ENCODE measurements at places on chromosomes 2 and 18.

GRCh38 chr18:27616324-27616723, 431.2 kb upstream of the CHST9 start:
- no peak for DNase-seq

GRCh38 chr2:165787334-165787733, 6.7 kb downstream of the GALNT3 start:
- no peak for DNase-seq

GRCh38 chr2:211397764-211398163, 841.4 kb downstream of the CPS1 start:
- DNase-seq, result no peak

- no peak for DNase-seq
Observed at GRCh38 chr2:222479859-222480258, 55.5 kb downstream of the SGPP2 start.

- DNase-seq, result no peak
Observed at GRCh38 chr2:169661265-169661664, 32.9 kb downstream of the CFAP210 start.

DNA sequence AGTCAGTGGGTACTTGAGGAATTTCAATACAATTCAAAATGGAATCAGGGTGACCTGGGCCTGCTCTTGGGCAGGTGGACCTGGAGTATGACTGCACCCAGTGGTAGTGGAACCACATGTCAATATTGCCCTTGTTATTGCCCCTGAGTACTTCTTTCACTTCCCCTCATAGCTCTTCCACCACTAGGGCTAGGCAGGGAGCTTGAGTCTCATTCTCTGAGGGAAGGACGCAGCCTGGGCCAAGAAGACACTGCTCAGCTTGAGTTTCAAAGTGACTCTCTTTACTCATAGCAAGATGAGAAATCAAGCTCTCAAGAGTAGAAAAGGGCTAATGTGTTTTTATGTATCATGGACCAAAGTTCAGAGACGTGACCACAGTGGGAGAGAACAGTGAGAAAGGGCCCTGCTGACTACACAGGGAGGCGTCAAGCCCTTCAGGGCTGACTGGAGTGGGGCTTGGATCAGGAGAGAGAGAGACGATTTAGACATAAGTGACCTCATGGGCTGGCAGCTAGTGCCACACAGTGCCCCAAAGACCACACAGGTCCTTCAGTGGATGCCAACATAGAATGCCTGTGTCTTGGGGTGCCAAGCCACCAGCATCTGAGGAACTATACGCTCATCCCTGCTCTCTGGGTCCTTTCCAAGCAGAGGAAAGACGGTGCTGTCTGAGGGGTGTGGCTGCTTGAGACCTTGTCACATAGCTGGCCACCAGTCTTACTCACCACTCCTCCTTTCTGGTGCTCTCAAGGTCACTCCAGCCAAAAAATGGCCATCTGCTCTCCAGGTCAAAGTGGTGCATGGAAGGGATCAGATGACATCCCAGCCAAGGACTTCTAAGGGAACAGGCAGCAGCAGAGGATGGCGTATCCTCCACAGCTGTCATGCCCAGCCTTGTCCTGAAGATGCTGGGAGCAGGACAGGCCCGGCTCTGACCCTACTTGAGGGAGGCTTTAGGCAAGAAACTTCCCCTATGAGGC, 13.0 kb downstream of the PTMA start:
- no peak for DNase-seq

- no peak for DNase-seq
Observed at GRCh38 chr2:102801098-102801718, 39.4 kb downstream of the TMEM182 start.

DNA sequence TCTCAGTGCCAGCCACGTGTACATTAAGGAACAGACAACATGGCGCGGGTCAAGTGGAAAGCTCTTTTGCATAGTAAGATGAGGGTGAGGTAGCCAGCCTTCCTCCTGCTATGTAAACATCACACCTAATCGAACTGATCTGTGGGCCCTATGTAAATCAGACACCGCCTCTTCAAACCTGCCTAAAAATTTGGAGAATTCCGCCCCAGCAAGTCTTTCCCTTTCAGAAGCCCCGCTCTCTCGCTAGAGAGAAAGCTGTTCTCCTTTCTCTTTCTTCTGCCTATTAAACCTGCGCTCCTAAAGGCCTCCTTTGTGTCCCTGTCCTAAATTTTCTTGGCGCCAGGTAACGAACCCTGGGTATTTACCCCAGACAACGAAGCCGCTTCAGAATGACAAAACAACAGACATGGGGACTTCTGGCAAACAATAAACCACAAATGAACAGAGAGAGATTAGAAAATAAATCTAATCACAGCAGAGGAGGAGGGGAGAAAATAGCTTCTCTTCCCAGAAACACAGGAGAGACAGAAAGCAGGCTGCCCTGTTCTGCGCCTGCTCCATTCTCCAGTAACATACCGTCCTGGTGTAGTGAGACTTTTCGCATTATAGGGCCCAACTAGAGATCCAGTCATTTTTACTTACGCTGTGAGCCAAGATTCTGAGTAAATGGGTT, 31.9 kb upstream of the CYP1B1 start:
- DNase-seq, result no peak

Measured in T-helper 17 cell (primary cell).